ENCODE measurements at places on chromosomes 4 and X.

GRCh38 chr4:123699880-123700771, 303.5 kb downstream of the SPRY1 start:
- DNase-seq: no peak

DNA sequence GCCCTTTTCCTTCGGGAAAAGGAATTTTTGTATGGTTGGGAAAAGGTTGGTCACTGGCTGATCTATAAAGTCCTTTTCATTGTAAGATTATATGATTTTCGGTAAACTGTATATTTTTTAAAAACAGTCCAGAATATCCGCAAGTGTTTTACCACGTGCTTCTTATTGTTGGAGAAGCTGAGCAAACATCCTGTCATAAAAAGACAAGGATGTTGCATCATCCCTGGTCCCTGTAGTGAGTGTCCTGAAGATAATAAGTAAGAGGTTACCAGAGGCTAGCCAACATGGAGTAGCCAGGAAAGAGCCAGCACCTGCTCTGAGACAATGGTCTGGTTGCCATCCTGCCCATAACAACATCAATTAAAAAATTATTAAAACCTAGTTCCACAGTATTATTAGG, 5.1 kb downstream of the CXCL9 start:
- no peak for DNase-seq

DNA sequence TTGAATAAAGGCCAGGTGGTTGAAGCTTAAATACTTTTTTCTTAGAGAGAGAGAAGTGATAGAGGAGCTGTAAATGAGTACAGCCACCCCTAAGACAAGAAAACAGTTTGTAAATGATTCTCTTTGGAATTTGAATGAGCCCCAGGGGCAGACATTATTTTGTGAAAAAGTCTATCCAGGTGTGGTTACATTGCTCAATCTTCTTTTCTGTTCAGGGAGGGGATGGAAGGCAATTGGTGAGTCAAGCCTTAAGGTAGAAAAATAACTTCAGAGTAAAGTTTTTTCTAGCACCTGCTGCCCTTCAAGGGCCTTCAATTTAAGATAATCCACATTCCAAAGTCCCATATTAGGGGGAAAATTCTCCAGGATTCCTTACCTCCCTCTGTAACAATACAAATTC, 646.7 kb downstream of the PDHA2 start:
- DNase-seq: no peak

DNA sequence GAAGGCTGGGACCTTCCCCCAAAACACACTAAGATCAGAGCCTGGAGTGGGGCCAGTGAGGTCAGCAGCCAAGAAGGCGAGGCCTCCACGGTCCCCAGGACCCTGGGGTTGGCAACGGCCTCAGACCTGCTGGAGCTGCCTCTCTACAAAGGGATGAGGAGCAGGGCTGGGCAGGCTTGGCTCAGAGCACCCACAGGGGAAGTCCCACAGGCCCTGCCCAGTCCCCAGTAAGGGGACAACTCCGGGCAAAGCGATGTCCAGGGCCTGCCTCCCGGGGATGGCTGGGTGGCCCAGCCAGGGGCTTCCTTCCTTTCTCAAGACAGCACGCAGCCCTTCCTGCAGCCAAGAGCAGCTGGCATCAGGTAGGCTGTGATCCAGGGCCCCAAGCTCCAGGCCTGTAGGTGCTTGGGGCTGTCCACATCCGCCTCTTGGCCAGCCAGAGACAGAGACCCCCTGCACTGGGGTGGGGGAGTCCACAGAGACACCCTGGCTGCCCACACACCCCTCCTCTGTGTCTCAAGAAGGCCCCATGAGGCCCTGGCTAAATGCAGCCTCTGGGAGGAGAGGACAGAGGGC, 5.7 kb downstream of the MXD4 start:
- DNase-seq: peak; percentile 3

DNA sequence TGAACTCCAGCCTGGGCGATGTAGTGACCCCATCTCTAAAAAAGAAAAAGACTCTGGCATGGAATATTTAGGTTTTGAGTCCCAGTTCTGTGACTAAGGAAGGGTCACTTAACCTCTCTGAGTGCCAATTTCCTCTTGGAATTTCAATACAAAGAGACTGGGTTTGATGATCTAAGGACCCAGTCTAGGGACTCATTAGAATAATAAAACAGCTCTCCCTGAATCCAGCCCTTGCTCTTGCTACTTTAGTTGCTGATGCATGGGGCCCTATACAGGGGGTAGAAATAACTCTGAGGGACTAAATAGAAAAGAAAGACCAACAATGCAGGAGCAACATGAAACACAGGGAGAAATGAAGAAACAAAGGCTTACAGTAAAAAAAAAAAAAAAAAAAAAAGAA, 12.6 kb downstream of the C4orf54 start:
- peak; percentile 37 for DNase-seq

GRCh38 chr4:170875868-170876267, 786.1 kb upstream of the AADAT start:
- DNase-seq: peak; percentile 26

DNA sequence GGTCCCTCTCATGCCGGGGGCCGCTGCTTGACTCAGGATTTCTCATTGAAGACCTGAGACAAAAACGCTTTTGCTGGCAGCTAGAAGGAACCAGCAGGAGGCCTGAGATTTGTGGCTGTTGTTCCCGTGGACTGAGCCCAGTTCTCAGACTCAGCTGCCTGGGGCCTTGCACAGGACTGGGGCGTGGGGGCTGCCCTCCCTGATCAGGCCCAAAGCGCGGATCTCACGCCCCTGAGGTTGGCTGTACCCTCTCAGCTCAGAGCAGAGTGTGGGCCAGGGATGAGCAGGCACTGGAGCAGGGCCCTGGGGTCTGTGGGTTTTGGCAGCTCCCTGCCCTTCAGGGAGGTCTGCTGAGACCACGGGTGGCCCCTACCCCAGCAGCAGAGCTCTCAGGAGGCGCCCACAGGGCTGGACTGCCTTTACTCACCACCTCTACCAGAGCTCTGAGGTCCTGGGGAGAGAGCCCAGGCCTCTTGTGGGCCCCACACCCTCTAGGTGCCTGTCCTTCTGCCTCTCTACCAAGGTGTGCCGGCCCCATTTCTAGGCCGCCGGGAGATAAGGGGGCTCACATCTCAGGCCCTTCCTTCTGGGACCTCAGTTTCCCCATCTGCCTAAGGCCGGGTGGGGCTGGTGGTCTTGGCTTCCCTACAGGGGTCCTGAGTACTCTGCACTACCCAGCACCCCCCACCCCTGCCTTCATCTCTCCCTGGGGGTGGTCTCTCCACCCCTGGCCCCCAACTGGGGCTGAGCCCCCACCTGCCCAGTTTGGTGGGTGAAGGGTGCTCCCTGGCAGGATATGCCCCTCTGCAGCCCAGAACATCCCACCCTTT, 5.6 kb downstream of the MSANTD1 start:
- DNase-seq: no peak

GRCh38 chrX:150362599-150363481, at the start of gene MAMLD1:
Gene MAMLD1, plus strand, starts transcription at chrX:150363317. Its CDS starts 82,200 bp downstream, at chrX:150445517.
- peak; percentile 25 for DNase-seq

DNA sequence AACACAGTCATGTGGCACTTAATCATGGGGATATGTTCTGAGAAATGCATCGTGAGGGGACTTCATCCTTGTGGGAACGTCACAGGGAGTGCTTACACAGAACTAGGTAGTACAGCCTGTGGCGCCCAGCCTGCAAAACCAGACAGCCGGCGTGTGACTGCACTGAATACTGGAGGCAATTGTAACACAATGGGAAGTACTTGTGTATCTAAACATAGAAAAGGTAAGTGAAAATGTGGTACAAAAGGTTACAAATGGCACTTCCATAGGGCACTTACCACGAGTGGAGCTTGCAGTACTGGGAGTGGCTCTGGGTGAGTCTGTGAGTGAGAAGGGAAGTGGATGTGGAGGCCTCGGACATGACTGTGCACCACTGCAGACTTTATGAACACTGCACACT, 5.2 kb downstream of the TLR3 start:
- no peak for DNase-seq

- DNase-seq: no peak
Measured at GRCh38 chr4:178205826-178206225, 763.6 kb upstream of the AGA start.

DNA sequence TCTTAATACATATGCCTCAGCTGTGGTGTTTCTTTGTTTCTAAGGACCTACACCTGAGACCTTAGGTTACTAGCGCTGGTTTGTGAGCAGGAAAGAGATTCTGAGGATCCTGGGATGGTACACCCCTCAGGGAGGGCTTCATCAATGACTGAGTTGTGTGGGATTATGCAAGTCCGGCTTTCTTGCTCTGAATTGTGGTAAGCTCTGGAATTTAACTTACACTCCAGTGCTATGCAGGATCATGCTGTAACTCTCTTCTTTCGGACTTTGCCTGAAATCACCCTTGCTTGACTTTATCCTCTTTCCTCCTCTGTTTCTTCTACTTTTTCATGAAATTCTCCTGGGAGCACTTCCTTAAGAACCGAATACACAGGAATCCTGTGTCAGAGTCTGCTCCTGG, 431.5 kb upstream of the BOD1L1 start:
- DNase-seq: no peak

GRCh38 chrX:152968193-152968592, 25.7 kb downstream of the PNMA5 start:
- no peak for DNase-seq

GRCh38 chr4:89056953-89057398, at the start of gene FAM13A:
Gene FAM13A, minus strand, starts transcription at chr4:89057185. Its CDS starts 221 bp downstream, at chr4:89056964.
- DNase-seq: peak; percentile 82

DNA sequence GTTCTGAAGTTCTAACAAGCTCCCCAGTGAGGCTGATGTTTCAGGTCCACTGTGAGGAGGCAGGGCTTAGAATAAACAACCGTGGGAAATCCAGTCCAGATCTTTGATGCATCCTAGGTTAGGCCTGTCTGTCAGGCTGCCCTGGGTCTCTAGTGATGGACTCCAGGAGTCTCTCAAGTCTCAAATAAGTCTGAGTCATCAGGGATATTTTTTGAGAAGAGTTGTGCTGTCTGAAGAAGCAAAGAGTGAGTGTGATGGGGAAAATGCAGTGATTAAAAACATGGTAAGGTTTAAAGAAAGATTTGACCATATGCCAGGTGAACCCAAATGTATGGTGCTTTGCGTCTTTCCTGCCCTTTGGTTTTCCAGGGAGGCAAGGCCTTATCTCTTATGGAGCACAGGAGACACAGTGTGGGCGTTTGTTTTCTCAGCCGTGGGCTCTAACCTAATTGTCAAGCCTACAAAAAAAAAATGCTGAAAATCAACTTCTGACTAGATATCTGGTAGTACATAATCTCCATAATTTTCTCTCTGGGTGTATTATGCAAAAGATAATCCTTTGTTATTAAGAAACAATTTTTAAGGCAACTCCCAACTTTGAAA, 100.7 kb downstream of the PTTG2 start:
- DNase-seq: no peak

DNA sequence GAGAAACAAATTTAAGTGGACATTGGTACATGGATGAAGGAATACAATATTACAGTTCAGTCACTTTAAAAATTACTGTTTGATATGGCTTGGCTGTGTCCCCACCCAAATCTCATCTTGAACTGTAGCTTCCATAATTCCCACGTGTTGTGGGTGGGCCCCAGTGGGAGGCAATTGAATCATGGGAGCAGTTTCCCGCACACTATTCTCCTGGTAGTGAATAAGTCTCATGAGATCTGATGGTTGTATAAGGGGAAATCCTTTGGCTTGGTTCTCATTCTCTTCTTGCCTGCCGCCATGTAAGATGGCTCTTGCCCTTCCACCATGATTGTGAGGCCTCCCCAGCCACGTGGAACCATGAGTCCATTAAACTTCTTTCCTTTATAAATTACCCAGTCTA, 804.2 kb upstream of the FRG1 start:
- DNase-seq: no peak

DNA sequence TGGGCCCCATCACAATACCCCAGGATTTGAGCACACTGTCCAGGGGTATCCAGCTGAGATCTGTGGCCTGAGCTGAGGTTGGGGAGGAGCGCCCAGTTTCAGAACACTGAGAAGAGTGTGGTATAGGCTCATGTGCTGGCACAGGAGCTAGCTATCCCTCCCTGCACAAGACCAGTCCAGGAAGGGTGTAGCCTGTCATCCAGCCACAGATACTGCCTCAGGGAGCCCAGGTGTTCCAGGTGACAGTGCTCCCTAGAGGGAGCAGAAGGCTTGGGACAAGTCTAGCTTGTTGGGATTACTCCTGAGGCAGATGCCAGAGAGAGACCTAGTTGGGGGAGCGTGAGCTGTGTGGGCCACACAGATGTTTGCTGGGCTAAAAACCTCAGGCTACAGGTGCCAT, 79.6 kb upstream of the GLRA2 start:
- no peak for DNase-seq

- DNase-seq: no peak
Measured at GRCh38 chrX:95441836-95442235, 1242.8 kb upstream of the DIAPH2 start.

DNA sequence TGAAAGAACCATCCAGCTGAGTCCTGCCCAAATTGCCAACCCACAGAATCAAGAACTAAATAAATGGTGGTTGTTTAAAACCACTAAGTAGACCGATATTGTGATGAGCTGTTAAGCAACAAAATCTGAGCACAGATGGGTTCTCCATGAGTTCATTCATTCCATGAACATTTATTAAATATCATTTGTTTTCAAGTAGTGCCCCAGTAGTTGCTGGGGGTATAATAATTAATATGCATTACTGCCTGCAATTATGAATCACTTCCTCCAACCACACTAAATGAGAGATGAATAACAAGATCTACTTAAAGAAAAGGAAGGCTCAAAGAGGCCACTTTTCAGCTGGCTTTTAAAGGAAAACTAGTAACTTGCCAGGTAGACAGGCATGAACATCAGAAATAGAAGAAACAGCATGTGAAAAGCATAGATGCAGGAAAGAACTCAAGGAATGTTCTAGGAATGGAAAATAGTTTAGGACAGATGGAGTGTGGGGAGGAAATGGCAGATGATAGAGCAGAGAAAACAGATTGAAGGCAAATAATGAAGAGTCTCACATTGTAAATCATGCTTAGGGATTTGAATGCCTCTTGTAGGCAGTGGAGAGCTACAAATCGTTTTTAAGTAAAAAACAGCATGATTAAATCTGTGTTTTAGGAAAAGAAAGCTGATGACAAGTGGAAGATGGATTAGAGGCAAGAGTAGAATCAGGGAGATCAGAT, 641.7 kb upstream of the DIPK2B start:
- no peak for DNase-seq

GRCh38 chr4:24497221-24497620, 87.1 kb downstream of the DHX15 start:
- DNase-seq: no peak

- DNase-seq: no peak
Measured at GRCh38 chrX:78687586-78687985, 28.5 kb upstream of the RTL3 start.

- DNase-seq: peak; percentile 90
Measured at GRCh38 chr4:186191200-186192065, at the start of gene CYP4V2. Gene CYP4V2, plus strand, starts transcription at chr4:186191567. Its CDS starts 257 bp downstream, at chr4:186191824.

DNA sequence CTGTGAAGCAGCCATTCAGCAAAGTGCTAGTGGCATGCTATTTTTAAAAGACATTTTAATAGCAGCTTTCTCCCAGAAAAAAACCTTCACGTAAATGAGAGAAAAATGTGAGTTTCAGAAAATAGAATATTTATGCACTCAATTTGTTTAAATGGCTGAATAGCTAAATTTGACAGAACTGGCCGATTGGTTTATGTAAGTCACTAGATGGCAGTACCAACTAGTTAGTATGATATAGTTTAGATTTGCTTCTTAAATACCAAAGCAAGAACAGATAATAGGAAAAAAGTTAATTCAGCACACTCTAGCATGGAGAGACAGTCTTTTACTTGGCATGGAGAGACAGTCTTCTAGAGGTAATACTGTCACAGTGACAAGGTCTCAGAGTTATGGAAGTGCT, 250.1 kb downstream of the SNCA start:
- no peak for DNase-seq

GRCh38 chr4:54365691-54366090, 136.6 kb downstream of the PDGFRA start:
- no peak for DNase-seq
